ENCODE measurements at places on chromosomes 7 and 10.

DNA sequence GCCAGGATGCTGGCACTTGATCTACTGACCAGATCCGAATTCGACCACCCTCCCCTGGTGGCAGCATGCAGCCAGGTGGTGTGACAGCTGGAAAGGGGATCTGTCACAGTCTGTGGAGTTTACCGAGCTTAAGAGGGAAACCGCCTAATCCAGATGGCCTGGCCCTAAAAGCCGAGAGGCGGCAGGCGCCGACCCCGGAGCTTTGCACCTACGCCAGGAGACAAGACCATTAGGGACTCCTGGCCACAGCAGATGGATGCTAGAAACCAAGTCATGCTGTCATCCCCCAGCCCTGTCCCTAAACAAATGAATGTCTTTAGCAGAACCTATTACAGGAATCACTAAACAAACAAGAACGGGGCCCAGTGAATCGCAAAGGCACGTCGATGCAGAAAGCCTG lies 27.7 kb downstream of the RCC1L start:
- no peak for DNase-seq

DNA sequence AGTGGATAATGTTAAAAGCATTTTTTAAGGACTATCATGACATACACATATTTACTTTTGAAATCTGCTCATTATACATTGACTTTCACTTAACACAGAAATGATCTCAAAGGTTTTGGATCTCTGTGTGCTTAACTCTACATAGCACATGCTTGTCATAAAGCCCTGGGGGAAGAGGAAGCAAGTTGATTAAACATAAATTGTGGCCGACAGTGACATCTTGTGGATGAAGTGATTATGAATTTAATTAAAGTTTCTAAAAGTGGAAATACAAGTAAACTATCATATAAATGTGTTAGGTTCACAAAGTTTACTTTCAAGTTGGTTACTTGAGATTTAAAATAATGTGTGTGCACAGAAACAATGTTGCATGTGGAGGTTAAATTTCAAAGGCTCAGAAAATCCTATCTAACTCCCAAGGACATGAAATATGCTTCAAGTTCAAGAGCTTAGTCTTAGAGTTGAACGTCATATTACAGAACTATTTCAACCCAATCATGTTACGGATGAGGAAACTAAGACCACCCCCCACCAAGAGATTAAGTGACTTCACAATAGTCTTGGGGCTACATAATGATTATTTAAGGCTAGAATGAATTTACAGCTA lies 1247.8 kb downstream of the GATA3 start:
- DNase-seq: no peak

DNA sequence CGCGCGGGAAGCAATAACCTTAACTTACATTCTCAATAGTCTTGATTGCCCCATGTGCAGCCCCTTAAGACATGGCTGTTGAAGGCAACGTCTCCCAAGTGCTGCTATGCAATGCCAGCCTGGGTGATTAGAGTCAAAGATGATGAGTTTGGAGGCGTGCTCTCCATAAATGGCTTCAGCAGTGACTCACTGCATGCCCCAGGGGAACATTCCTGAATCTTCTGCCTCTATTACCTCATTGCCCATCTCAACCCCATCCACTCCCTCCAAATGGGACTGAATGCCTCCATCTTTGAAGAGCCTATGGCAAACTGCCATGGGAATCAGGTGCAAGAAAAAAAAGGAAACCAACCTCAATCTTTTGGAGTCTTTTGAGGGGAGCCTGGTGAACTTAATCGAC lies 282.8 kb downstream of the SNX10 start:
- no peak for DNase-seq

DNA sequence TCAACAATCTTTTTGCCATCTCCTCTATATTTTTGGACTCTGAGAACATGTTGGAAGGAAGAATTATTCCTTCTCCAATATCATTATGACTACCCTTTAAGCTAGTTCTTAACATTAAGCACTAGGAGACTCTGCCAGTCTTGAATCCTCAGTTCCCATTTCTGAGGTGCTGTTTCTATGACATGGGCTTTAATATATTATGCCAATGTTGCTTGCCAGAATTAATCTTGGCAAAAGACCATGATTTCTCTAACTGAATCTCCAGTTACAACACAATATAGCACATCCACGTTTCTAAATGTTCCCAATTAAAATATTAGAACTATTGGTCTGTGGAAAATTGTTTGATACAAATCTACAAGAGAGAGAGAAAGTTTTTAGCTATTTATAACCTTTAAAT lies 250.0 kb downstream of the HGF start:
- no peak for DNase-seq

DNA sequence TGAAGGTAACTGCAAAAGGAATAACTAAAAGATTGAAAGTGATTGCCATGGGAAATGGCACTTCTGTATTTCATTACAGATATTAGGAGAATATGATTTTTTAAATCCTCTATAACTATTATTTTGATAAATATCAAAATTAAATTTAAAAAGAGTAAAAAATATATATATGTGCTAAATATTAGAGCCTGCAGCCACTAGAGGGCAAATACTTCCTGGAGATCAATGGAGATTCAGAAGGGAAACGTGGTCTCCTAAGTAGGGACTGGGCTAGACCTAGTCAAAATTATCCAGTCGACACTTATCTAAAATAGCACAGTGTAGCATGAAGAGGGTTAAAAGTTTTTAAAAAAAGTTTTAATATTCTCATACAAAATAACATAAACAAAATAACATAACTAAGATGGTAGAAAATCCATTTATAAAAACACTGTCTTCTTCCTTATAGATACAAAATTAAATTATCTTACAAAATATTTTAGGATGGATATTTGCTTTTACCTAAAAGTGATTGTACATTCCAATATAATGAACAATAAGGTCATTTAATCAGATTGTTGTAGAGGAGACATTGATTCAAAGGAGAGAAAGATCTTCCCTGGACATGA lies 434.3 kb downstream of the MDFIC start:
- DNase-seq: no peak
